ENCODE measurements at places on chromosomes 13 and 19. TPM values are rescaled to one million over a fixed set of nuclear protein-coding genes. Genes with fewer than 3 reads are reported as not detected.
A peak's percentile ranks its signal among the peaks of the same experiment; 100 is the strongest.

DNA sequence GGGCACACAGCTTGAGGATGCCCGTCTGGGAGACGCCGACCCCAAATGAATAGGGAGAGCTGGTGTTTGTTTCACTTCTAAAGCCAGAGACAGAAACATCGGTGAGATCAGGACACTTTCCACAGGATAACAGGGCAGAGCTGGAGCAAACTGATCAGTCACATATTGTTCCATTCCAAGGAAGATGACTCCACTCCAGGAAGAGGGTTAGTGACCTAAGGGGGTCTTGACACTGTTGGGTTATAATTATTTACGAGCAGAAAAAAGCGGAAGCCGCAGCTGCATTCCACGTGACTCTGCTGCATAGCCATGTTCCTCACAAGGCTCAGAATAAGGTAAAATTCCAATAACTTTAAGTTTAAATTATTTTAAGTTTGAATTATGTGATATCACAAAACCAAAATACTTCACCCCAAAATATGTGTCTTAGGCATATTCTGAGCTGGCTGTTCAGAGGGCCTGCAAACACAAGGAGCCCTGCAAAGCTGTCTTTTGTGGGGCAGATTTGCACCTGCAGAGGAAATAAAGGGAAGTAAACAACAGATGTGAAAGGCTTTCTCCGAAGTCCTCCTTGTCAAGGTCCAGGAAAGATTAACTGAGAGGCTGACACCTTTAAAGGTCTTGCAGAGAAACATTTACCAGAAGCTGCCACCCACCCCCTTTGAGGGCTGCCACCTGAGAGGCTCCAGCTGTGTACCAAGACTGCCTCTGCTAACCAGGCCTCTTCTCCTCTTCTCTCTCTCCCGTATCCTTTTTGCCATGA, 819.2 kb downstream of the UQCRFS1 start:
- H3K4me3 ChIP-seq, result no peak overlapping the region
- DNase-seq, result no peak
- no peaks in the 10 kb centered on the region for H3K4me1 ChIP-seq
- no peak overlapping the region for H3K27ac ChIP-seq
- no peaks in the 10 kb centered on the region for H3K36me3 ChIP-seq
- peaks cover 42% of the 10 kb centered on the region for H3K27me3 ChIP-seq

- H3K4me1 ChIP-seq, result no peaks in the 10 kb centered on the region
- no peaks in the 10 kb centered on the region for H3K27me3 ChIP-seq
- no peak for DNase-seq
- H3K27ac ChIP-seq, result no peak overlapping the region
- no peaks in the 10 kb centered on the region for H3K36me3 ChIP-seq
These were observed 1979.9 kb upstream of the PRR20A start for GRCh38 chr13:55160867-55161266.

GRCh38 chr13:75425216-75426009, 56.6 kb downstream of the TBC1D4 start:
- DNase-seq, result no peak
- no peaks in the 10 kb centered on the region for H3K27me3 ChIP-seq
- no peaks in the 10 kb centered on the region for H3K36me3 ChIP-seq
- no peak overlapping the region for H3K27ac ChIP-seq

- no peak overlapping the region for H3K4me3 ChIP-seq
- no peak for DNase-seq
These were observed 567.7 kb downstream of the GPC6 start for GRCh38 chr13:93794197-93794885.

- peaks cover 14% of the 10 kb centered on the region for H3K27me3 ChIP-seq
- no peak overlapping the region for H3K27ac ChIP-seq
- peaks cover 4% of the 10 kb centered on the region for H3K4me1 ChIP-seq
- H3K4me3 ChIP-seq, result no peak overlapping the region
These were observed 4.0 kb upstream of the MISP start for GRCh38 chr19:746956-747355.

- H3K27me3 ChIP-seq, result no peaks in the 10 kb centered on the region
- DNase-seq, result no peak
- H3K27ac ChIP-seq, result no peak overlapping the region
- no peaks in the 10 kb centered on the region for H3K36me3 ChIP-seq
- H3K4me3 ChIP-seq, result no peak overlapping the region
- no peaks in the 10 kb centered on the region for H3K4me1 ChIP-seq
These were observed 1482.1 kb upstream of the MIR17HG start for GRCh38 chr13:89865164-89866064.

- H3K27ac ChIP-seq, result no peak overlapping the region
- no peaks in the 10 kb centered on the region for H3K27me3 ChIP-seq
- H3K4me1 ChIP-seq, result no peaks in the 10 kb centered on the region
These were observed 13.2 kb downstream of the DHX34 start for GRCh38 chr19:47362321-47362720.

DNA sequence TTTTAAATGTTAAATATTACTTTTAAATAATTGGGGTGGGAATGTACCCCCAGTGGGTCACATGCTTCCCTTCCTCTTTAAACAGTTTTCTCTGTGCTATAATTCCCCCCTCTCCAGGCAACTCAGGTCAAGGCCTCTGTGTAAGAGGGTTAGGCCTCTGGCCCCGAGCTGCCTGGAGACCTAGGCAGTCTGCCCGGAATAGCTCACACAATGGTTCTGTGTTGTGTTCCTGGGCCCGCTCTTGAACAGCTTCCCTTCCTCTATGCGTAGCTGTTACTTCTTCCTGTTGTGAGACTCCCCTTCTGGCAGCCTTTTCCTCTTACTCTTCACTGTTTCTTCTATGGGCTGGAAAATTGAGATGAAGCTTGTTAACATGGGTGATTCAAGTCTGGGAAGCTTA, 14.8 kb upstream of the ZNF492 start:
- H3K4me1 ChIP-seq, result peaks cover 7% of the 10 kb centered on the region
- H3K27ac ChIP-seq, result peak overlapping the region; percentile 33
- no peaks in the 10 kb centered on the region for H3K36me3 ChIP-seq
- H3K27me3 ChIP-seq, result peaks cover 70% of the 10 kb centered on the region
- H3K4me3 ChIP-seq, result no peak overlapping the region

GRCh38 chr13:110746438-110746837, 32.9 kb downstream of the ING1 start:
- no peak for DNase-seq
- H3K27ac ChIP-seq, result no peak overlapping the region
- H3K4me1 ChIP-seq, result no peaks in the 10 kb centered on the region
- no peaks in the 10 kb centered on the region for H3K36me3 ChIP-seq
- H3K4me3 ChIP-seq, result no peak overlapping the region
- no peaks in the 10 kb centered on the region for H3K27me3 ChIP-seq

DNA sequence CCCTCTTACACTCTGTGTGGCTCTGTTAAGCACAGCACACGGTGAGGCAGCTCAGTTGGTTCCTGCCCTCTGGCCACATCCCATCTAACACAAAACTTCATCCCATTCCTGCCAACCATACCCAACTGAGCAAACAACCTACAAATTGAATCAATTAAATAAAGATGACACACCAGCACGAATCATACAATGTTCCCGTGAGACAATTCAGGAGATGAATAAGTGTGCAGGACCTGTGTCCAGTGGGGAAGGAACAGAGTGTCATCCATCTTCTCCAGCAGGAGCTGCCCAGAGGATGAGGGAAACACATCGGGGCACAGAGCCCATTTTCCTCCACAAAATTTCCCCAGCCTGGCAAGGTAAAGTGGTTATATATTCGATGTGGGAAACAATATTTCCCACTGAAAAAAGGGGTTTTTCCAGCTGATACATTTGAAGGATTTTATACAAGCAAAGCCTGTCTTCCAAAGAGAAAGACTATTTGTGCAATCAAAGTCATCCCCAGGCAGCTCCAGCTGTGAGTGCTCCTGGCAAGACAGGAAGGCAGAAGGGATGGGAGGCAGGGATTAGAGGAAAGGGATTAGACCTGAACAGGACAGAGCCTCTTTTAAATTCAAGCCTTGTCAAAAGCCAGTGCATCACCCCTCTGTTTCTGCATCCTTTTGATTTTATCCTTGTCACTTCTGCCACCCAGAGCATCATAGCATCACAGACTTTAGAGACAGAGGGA, 240.2 kb downstream of the LHFPL6 start:
- peaks cover 40% of the 10 kb centered on the region for H3K4me1 ChIP-seq
- no peak for DNase-seq
- no peak overlapping the region for H3K4me3 ChIP-seq
- H3K27me3 ChIP-seq, result no peaks in the 10 kb centered on the region
- H3K27ac ChIP-seq, result peak overlapping the region; percentile 39
- H3K36me3 ChIP-seq, result no peaks in the 10 kb centered on the region

DNA sequence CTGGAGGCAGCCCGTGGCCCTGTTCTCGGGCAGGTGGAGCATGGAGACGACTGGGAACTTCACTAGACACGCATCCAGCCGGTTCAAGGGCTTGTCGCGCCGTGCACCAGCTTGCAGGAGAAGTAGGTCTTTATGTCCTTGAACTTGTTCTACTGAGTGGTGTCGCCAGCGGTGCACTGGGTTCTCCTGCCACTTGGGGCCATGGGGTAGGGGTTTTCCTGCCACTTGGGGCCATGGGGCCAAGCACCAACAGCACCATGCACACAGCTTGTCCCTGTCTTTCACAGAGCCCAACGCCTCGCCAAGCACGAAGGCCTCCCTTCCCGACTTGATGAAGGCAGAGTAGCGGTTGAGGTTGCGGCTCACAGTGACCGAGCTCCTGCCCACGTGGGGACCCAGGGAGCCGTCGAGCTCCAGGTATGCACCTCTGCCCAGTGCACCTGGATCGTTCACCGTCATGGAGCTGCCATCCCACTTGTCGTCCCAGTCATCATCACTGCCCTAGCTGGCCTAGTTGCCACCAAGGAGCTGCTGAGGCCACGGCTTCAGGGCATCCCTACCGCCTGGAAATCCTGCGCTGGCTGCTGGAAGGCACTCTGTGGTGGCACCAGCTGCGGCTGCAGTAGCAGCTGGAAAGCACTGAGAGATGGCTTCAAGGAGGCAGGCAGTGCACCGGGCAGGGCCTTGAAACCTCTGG, 40.5 kb upstream of the TPM4 start:
- DNase-seq, result no peak
- H3K27ac ChIP-seq, result no peak overlapping the region
- H3K36me3 ChIP-seq, result no peaks in the 10 kb centered on the region
- H3K27me3 ChIP-seq, result peaks cover 25% of the 10 kb centered on the region
- no peak overlapping the region for H3K4me3 ChIP-seq

- no peak for DNase-seq
- no peak overlapping the region for H3K27ac ChIP-seq
- H3K4me1 ChIP-seq, result no peaks in the 10 kb centered on the region
- no peak overlapping the region for H3K4me3 ChIP-seq
- no peaks in the 10 kb centered on the region for H3K27me3 ChIP-seq
These were observed 7.6 kb downstream of the ZNF737 start for GRCh38 chr19:20558011-20558410.

GRCh38 chr19:9523885-9524474, 14.5 kb downstream of the ZNF426 start:
- no peak overlapping the region for H3K4me3 ChIP-seq
- H3K4me1 ChIP-seq, result no peaks in the 10 kb centered on the region
- DNase-seq, result no peak
- peaks cover 76% of the 10 kb centered on the region for H3K36me3 ChIP-seq
- H3K27ac ChIP-seq, result no peak overlapping the region

GRCh38 chr19:28823338-28823961, 389.5 kb downstream of the UQCRFS1 start:
- no peak overlapping the region for H3K4me3 ChIP-seq
- no peaks in the 10 kb centered on the region for H3K27me3 ChIP-seq
- no peaks in the 10 kb centered on the region for H3K36me3 ChIP-seq
- DNase-seq, result no peak
- H3K27ac ChIP-seq, result no peak overlapping the region
- no peaks in the 10 kb centered on the region for H3K4me1 ChIP-seq

- no peak overlapping the region for H3K4me3 ChIP-seq
- H3K27ac ChIP-seq, result no peak overlapping the region
- no peaks in the 10 kb centered on the region for H3K36me3 ChIP-seq
These were observed 428.7 kb downstream of the NDFIP2 start for GRCh38 chr13:79909644-79910043.

DNA sequence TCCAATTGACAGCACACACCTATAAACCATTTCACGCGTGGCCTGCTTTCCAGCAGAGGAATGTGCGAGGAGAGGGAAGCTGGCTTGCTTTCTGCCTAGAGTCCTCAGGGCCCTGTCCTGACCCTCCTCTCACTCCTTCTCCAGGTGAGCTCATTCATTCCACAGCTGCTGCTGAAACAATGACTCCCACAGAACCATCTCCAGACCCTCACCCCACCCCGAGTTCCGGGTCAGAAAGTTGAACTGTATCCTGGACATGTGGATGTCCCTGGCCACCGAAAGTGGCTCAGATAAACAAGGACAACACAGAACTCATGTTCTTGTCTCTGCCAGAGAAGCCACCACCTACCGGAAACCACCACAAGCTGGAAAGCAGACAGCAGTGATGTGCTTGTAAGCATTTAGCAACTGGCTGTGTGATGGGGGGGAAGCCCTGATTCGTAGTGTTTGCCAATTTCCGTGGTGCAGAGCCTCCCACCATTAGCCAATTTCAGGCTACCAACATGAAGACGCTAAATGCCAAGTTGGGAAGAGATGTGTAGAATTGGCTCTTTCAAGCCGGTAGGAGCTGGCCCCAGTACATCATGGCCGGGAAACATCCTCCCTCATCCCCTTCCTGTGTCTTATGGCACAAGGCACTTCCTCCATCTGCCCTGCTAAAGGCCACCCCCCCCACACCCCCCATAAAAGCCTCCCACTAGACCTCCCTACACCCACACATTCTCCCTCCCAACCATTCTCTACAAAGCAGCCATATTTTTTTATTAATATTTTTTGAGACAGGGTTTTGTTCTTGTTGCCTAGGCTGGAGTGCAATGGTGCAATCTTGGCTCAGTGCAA, 5.0 kb downstream of the SYCE2 start:
- H3K27ac ChIP-seq, result peak overlapping the region; percentile 77
- H3K4me1 ChIP-seq, result peaks cover 26% of the 10 kb centered on the region
- no peaks in the 10 kb centered on the region for H3K27me3 ChIP-seq
- no peak for DNase-seq

- H3K4me1 ChIP-seq, result no peaks in the 10 kb centered on the region
- no peak overlapping the region for H3K4me3 ChIP-seq
- no peaks in the 10 kb centered on the region for H3K36me3 ChIP-seq
- no peak for DNase-seq
These were observed 349.0 kb downstream of the TBC1D4 start for GRCh38 chr13:75132701-75133695.

Gene ZNF428
- 32.3 TPM for total RNA-seq

Gene TSKS
- total RNA-seq, result 0.38 TPM

Gene SMIM17
- not detected for total RNA-seq

Gene C1QTNF9
- total RNA-seq, result 3.0 TPM

Gene ZNF99
- 0.11 TPM for total RNA-seq
